ENCODE measurements at places on chromosomes 12 and 14.

- DNase-seq: no peak
These were observed 1.6 kb downstream of the ANHX start for GRCh38 chr12:133233993-133234564.

DNA sequence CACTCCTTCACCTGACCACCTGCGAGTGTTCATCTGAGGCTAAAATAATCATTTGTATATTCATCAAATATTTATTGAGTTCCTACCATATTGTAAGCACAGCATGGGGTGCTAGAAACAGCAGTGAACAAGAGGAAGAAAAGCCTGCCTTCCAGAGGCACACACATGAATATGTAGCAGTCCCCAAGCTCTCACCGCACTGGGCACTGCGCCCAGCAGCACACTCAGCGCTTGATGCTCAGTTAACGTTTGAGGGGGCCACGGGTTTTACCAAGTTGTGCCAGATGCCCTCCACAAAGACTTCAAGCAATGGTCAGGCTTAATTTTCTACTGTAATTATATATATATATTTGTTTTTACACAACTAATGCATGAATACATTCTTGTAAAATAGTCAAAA lies 52.0 kb downstream of the HELB start:
- no peak for DNase-seq

- DNase-seq: no peak
These were observed 12.9 kb downstream of the SERPINA6 start for GRCh38 chr14:94310248-94310647.

DNA sequence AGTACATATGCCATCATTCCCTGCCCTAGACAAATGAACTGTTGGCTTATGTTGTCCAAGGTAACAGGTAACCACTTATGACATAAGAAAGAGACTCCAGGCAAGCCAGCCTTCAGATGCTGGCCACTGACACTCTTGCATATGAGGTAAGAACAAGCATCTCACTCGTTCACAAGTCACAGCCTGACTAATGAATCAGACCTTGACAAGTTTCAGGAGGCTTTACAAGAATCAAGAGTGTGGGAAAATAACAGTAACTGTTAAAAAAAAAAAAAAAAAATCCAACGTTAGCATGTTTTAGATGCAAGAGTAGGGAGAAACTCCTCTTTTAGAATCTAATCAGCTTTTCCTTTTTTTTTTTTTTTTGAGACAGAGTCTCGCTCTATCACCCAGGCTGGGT lies 40.7 kb downstream of the ZFYVE1 start:
- no peak for DNase-seq

DNA sequence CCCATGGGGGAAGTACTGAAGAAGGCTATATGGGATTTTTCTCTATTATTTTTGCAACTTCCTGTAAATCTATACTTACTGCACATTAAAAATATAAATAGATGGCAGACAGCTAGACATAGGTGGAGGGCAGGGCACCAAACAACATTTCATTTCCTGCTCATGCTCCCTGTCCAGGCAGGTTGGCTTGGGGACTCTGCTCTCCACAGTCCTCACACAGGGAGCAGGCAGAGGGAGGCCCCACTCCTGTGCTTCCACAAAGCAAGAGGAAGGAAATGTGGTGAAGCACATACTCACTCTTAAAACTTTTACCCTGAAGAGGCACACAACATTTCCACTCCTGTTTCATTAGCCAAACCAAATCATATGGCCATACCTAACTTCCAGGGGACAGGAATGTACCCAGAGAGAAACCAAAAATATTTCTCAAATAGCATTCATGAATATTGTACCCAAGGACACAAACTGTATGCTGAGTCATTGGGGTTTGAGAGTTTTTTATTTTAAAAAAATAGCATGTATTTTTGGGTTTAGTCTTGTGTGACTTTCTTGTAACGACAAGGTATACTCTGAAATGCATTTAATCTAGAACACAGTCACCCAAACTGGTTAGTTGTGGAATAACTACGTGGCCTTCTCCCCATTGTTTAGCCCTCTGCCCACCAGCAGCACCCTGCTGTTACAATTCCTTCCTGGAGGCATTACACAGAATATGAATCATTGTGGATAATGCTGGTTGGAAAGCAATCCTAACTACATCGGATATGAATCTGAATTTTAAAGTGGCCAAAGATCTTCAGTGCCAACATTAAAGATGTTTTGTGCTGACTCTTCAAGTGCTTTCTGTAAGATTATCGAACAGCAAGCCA lies 40.9 kb downstream of the RTN1 start:
- DNase-seq: peak; percentile 46

Data from OCI-M1 (cell line).